Activated T-cell treated with anti-CD3 and anti-CD28 coated beads, Interleukin-2, amount 50 U/mL, for 72 hours (primary cell): ENCODE measurements at places on chromosomes 16 and 17. TPM values are rescaled to one million over a fixed set of nuclear protein-coding genes. Genes with fewer than 3 reads are reported as not detected.
A peak's percentile ranks its signal among the peaks of the same experiment; 100 is the strongest.

DNA sequence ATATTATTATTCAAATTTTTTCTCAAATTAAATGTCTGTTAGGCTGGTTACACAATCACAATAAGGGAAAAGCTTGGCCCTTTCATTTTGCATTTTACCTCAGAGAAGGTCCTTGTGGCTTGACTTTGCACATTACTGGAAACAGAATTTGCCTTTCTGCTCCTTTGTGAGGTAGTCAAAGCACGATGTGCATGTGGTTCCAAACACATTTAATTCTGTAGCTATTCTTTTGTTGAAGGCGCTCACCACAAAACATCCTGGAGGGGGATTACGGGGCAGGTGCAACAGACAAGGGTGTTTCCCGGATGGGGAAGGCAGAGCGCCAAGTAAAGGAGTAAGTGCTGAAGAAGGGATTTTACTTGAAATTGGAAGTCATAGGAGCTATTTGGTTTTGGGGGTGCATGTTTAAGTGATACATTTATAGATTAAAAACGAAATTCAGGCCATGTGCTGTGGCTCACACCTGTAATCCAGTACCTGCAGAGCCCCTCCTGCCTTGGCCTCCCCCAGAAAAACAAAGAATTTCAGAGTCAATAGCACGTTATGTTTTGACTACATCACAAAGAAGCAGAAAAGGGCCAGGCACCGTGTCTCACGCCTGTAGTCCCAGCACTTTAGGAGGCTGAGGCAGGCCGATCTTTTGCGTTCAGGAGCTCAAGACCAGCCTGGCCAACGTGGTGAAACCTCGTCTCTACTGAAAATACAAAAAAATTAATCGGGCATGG lies 31.2 kb upstream of the TENT4B start:
- DNase-seq = peak; percentile 75

- DNase-seq = peak; percentile 92
These were observed 100.1 kb upstream of the CHMP6 start for GRCh38 chr17:80891397-80892018.

DNA sequence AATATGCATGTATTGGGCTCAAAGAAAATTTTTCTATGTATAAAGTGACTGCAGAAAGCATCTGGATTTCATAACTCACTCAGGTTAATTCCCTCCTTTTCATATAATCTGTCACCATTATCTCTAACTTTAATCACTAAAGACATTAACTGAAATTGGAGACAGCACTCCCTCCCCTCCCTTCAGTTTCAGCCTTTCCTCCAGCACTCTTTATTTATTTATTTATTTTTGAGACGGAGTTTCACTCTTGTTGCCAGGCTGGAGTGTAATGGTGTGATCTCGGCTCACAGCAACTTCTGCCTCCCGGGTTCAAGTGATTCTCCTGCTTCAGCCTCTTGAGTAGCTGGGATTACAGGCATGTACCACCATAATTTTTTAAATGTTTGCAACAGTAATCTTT lies 43.1 kb downstream of the CDH8 start:
- DNase-seq = no peak

DNA sequence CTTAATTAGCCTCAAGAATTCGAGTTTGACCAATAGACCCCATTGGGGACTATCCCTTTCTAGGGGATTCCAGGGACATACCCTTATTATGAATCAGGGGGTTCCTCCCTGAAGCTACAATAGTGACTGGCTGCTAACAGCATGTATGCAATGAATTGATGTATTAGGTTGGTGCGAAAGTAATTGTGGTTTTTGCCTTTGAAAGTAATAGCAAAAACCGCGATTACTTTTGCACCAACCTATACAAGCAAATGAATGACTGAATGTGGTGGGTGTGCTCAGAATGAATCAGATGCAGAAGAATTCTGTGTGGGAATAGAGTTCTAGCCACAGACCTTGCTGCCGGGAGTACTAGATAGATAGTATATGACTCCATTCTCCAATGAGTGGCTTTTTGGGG lies 76.7 kb downstream of the HLF start:
- DNase-seq = peak; percentile 30

DNA sequence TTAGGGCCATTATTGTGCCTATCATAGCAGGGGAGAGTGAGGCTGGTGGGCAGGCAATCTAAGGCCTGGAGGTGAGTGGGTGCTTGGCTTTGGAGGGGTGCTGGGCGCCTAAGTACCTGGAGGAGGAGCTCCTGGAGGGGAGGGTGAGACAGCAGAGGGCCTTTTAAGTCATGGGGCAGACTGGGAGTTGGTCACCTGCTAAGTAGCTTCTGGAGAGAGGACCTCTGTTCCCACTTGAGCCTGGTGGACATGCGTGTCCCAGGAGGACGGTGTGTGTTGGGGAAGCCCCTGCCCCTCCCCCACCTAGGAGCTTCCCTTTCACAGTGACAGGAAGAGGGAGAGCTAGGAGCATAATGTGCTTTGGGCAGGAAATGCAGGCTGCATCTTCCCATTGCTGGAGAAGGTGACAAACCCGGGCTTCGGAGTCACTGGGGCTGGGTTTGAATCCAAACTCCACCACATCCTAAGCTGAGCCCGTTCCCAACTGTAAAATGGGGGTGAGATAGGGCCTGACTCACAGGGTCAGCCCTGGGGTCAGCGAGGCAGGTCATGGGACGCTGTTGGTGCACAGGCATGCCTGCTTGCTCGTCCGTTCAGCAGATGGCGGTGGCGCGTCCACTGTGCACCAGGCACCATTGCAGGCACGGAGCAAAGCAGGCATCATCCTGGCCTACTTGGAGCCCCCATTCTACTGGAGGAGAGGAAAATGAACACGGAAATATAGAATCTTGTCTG lies 37.9 kb downstream of the CMIP start:
- DNase-seq = no peak

- DNase-seq = no peak
These were observed 385.2 kb downstream of the CDH13 start for GRCh38 chr16:83011939-83012338.

DNA sequence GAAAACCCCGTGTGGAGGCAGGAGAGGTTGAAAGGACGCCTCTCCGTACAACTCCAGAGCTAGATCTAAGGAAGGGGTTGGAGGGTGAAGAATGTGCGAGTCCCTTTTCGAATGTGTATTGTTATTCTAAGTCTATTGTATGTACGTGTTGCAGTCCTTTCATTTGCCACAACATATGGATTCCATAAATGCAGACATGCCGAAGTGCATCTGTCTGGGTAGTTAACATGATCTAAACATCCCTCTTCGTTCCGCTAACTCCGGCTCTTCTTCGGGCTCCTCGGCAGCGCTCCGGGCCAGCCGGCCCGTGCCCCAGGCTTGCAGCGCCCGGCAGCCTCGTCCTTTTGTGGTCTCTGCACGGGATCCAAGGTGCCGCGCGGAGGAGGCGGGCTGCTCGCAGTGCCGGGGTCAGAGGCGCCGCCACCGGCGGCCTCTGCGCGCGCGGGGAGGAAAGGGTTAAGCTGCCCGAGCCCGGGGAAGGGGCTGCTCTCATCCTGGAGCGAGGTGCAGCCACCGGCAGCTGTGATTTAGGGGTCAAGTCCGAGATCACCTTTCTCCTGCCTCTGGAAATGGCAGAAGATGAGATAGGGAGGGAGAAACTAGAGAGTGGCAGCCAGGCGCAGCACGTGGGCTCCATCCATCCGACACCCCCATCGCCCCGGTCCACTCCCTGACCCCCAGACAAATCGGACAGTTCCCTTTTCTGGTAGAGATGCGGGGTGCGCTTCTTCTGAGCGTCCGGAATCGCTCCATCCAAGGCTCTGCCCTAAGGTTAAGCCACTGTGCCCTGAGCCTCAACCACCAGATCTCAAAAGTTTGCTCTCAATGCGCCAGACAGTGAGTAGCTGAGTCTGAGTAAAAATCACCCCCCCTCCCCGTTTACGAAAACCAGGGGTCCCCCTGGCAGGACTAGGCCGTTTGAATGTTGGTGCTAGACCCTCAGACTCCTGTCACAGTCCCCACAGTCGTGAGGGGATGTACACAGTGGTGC lies 15.1 kb upstream of the ZFHX3 start:
- DNase-seq = no peak

GRCh38 chr17:28177351-28177750 lies 134.9 kb downstream of the NLK start:
- DNase-seq = no peak

- DNase-seq = no peak
These were observed 31.7 kb downstream of the PIK3R6 start for GRCh38 chr17:8835631-8836364.

AXIN1 gene
- 28.8 TPM for total RNA-seq

NKIRAS2 gene
- total RNA-seq = 24.3 TPM

RAB37 gene
- 13.6 TPM for total RNA-seq
